ENCODE measurements at places on chromosomes 12 and 14. TPM values are rescaled to one million over a fixed set of nuclear protein-coding genes. Genes with fewer than 3 reads are reported as not detected.
A peak's percentile ranks its signal among the peaks of the same experiment; 100 is the strongest.

The NTF3 gene
- total RNA-seq: 3.5 TPM

The MFAP5 gene
- total RNA-seq: 0.38 TPM

The TTC7B gene
- 48.3 TPM for total RNA-seq

The SCN8A gene
- total RNA-seq: 1.4 TPM

The MYF6 gene
- total RNA-seq: not detected

The KCNA1 gene
- total RNA-seq: not detected

The FRMD6 gene
- total RNA-seq: 16.5 TPM

The KLRB1 gene
- total RNA-seq: 3.0 TPM

The DEGS2 gene
- total RNA-seq: 28.7 TPM

- no peaks in the 10 kb centered on the region for H3K36me3 ChIP-seq
- no peak overlapping the region for H3K4me3 ChIP-seq
Measured at GRCh38 chr14:99733211-99733539, 49.1 kb downstream of the CYP46A1 start.

GRCh38 chr12:116454950-116455447, 104.2 kb upstream of the MAP1LC3B2 start:
- no peaks in the 10 kb centered on the region for H3K36me3 ChIP-seq
- peaks cover 10% of the 10 kb centered on the region for H3K4me1 ChIP-seq
- H3K27me3 ChIP-seq: no peaks in the 10 kb centered on the region
- H3K27ac ChIP-seq: peak overlapping the region; percentile 67
- no peak overlapping the region for H3K4me3 ChIP-seq

- DNase-seq: peak; percentile 63
- H3K27me3 ChIP-seq: no peaks in the 10 kb centered on the region
- no peak overlapping the region for H3K27ac ChIP-seq
- H3K36me3 ChIP-seq: no peaks in the 10 kb centered on the region
- H3K4me1 ChIP-seq: no peaks in the 10 kb centered on the region
- H3K4me3 ChIP-seq: no peak overlapping the region
Measured at GRCh38 chr12:117671734-117672133, 297.1 kb downstream of the KSR2 start.

DNA sequence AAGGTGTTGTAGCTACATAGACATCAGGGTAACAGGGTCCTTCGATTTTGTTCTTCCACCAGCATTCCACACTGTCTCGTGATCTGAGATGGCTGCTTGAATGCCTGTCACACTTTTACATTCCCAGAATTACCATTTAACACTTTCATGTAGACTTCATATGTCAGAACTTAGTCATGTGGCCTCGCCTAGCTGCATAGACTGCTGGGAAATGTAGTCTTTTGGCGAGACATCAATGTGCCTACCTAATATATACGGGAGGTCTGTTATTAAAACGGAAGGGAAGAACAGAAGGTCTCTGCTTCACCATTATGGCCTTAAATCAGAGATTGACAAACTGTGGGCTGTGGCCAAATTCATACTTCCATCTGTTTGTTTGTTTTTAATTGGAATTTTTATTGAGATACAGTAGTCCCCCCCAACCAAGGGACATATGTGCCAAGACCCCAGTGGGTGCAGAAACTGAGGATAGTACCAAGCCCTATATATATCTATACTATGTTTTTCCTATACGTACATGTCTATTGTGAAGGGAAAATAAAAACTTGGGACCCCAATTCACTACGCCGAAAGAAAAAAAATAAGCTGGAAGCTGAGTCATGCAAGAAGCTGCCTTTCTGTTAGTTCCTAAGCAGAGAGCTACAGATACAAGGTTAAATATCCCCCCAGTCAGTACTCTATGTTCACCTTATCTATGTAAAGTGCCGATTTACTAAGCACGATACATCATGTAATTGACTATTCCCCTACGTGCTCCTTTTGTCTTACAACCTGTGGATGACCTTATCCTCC, 11.3 kb upstream of the HRK start:
- no peaks in the 10 kb centered on the region for H3K36me3 ChIP-seq
- H3K4me3 ChIP-seq: no peak overlapping the region
- H3K4me1 ChIP-seq: no peaks in the 10 kb centered on the region
- H3K27me3 ChIP-seq: no peaks in the 10 kb centered on the region
- DNase-seq: no peak

- no peaks in the 10 kb centered on the region for H3K36me3 ChIP-seq
- H3K4me1 ChIP-seq: no peaks in the 10 kb centered on the region
- H3K27me3 ChIP-seq: no peaks in the 10 kb centered on the region
Measured at GRCh38 chr14:76100236-76100635, 51.5 kb upstream of the GPATCH2L start.

DNA sequence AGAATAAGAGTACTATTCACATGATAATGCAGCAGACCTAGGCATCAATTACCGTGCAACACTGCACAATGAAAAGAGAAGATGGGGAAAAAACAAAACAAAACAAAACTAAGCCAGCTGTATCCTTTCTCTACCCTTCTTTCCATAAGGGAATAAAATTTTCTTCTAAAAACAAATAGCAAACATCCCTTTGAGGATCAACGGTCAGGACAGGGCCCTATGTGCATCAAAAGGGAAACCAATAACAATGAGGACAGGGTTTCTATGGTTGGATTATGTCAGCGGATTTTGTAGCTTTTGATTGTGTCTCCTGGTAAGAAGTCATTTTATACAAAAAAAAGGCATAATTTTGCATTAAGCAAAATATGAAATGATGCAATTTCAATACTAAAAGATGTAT, 350.3 kb downstream of the SLC6A15 start:
- DNase-seq: no peak
- H3K36me3 ChIP-seq: no peaks in the 10 kb centered on the region
- H3K4me3 ChIP-seq: no peak overlapping the region
- H3K27ac ChIP-seq: no peak overlapping the region
- H3K27me3 ChIP-seq: no peaks in the 10 kb centered on the region

GRCh38 chr12:49825360-49825970, 2.7 kb downstream of the NCKAP5L start:
- H3K36me3 ChIP-seq: no peaks in the 10 kb centered on the region
- DNase-seq: no peak
- H3K4me1 ChIP-seq: peaks cover 8% of the 10 kb centered on the region
- no peak overlapping the region for H3K4me3 ChIP-seq

DNA sequence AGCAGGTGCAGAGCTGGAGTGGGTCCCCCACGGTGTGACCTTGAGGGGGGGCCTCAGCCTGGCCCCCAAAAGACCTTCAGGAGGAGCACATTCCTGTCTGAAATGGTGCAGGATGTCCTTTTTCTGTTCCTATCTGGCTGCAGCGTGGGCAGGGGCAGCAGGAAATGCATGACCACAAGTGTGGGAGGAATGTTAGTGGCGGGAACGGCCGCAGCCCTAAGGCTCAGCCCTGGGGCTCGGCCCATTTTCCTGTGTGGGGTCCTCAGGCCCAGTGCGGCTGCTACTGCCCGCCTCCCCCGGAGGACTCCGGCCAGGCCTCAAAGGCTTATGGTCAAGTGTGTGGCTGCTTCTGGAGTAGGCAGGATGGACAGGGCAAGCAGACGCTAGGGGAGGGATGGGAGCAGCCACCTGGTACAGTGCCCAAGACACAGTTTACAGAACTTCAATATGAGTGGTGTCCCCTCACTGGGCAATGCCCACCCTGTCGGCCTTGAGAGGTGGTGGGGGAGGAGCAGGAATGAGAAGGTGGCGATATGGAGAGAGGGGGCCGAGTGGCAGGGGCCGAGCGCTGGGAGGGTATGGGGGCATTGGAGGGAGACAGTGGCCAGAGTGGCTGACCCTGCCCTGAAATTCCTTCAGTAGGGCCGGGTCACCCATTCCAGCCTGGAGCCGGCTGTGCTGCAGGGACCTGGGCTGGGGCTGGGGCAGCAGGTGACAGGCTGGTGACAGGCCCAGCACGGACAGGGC, 137.4 kb downstream of the CALM1 start:
- H3K27me3 ChIP-seq: no peaks in the 10 kb centered on the region
- H3K4me1 ChIP-seq: no peaks in the 10 kb centered on the region
- H3K4me3 ChIP-seq: no peak overlapping the region
- no peak overlapping the region for H3K27ac ChIP-seq

GRCh38 chr12:6432991-6433390, 11.8 kb upstream of the CD27 start:
- no peak for DNase-seq
- H3K4me1 ChIP-seq: peaks cover 3% of the 10 kb centered on the region
- H3K27me3 ChIP-seq: no peaks in the 10 kb centered on the region
- no peak overlapping the region for H3K27ac ChIP-seq
- H3K4me3 ChIP-seq: no peak overlapping the region
- no peaks in the 10 kb centered on the region for H3K36me3 ChIP-seq

DNA sequence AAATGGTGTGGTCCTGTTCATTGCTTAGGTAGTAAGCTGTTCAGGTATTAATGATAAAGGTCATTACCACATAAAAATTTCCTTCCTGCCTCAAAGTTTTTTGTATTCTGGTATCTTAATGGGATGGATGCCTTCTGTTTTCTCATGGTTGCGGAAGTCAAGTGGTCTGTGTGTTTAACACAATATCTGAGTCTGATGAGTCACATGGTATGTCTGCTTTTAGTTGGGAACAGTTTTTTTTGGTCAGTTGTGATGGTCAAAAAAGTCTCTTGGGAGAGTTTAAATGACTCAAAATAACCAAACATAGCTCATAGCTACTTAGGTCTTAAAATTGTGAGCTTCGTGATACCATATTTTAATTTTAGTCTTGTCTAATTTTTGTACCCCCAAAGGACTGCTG, 40.7 kb downstream of the STK38L start:
- peak overlapping the region; percentile 8 for H3K27ac ChIP-seq
- H3K36me3 ChIP-seq: no peaks in the 10 kb centered on the region
- no peaks in the 10 kb centered on the region for H3K4me1 ChIP-seq
- H3K27me3 ChIP-seq: no peaks in the 10 kb centered on the region

DNA sequence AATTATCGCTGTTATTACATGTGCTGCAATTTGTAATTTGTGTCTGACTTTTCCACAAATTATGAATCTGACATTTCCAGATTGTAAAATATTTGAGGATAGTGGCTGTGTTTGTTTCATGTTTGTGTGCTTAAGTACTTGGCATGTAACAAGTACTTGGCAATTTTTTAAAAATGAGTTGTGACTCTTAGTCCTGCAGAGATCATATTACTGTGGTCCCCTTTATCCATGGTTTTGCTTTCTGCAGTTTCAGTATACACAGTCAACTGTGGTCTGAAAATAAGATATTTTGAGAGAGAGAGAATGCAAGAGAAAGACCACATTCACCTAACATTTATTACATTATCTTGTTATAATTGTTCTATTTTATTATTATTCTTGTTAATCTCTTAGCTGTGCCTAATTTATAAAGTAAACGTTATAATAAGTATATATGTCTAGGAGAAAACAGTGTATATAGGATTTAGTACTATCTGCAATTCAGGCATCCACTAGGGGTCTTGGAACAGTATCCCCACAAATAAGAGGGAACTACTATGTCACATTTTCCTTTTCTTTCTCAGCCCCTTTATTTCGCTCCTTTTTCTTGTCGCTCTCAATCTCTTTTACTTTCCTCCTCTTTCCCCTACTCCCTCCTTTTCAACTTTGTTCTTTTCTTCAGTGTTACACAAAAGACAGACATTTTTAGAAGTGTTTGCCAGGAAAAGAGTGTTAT, 176.1 kb downstream of the FUT8 start:
- H3K36me3 ChIP-seq: no peaks in the 10 kb centered on the region
- no peak for DNase-seq
- no peak overlapping the region for H3K4me3 ChIP-seq
- H3K27ac ChIP-seq: no peak overlapping the region
- H3K4me1 ChIP-seq: no peaks in the 10 kb centered on the region

DNA sequence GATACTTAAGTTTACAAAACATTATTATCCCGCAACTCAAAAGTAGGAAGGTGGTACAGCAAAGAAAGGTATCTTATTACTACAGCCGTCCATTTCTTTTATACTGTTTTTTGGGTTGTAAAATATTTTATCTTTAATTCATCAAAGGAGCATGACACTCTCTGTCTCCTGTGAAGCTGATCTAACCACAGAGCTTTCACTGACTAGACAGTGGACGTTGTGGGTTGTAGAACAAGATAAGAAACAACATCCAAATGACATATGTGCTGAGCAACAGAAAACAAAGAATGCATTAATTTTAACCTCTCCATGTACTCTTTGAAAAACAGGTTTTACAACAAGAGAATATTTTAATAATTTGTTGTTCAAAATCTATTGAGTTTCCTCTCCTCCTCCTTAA, 195.9 kb upstream of the FBXO33 start:
- no peaks in the 10 kb centered on the region for H3K27me3 ChIP-seq
- H3K4me3 ChIP-seq: no peak overlapping the region
- no peak overlapping the region for H3K27ac ChIP-seq
- no peaks in the 10 kb centered on the region for H3K4me1 ChIP-seq
- H3K36me3 ChIP-seq: no peaks in the 10 kb centered on the region

DNA sequence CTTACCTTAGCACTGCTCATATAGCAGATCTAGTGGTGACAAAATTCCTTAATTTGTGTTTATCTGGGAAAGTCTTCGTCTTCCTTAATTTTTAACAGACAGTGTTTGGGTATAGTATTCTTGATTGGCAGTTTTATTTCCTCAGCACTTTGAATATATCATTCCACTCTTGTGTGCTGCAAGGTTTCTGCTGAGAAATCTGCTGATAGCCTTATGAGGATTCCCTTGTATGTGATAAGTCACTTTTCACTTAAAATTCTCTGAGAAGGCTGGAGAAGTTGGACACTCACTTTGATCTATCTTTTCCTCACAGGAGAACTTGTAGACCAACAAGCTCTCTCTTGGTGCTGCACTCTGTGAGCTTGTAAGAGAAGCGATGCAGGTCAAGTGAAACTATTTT, 306.1 kb upstream of the RTL1 start:
- no peak for DNase-seq
- no peak overlapping the region for H3K4me3 ChIP-seq
- no peaks in the 10 kb centered on the region for H3K4me1 ChIP-seq
- no peak overlapping the region for H3K27ac ChIP-seq
- no peaks in the 10 kb centered on the region for H3K36me3 ChIP-seq
- no peaks in the 10 kb centered on the region for H3K27me3 ChIP-seq

DNA sequence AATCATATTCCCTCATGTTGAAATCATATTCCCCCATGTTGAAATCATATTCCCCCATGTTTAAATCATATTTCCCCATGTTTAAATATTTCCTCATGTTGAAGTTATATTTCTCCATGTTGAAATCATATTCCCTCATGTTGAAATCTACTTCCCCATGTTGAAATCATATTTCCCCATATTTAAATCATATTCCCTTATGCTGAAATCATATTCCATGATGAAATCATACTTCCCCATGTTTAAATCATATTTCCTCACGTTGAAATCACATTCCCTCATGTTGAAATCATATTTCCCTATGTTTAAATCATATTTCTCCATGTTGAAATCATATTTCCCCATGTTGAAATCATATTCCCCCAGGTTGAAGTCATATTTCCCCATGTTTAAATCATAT, 34.6 kb upstream of the ADGRD1 start:
- DNase-seq: no peak
- no peaks in the 10 kb centered on the region for H3K27me3 ChIP-seq
- no peaks in the 10 kb centered on the region for H3K36me3 ChIP-seq
